Breast epithelium (tissue), 4 donors: ENCODE measurements at places on chromosomes 4 and X. TPM values are rescaled to one million over a fixed set of nuclear protein-coding genes. Genes with fewer than 3 reads are reported as not detected.
A peak's percentile ranks its signal among the peaks of the same experiment; 100 is the strongest.

The LRP2BP gene
- 2.3 TPM for total RNA-seq

The TCEAL7 gene
- total RNA-seq, result 2.9 TPM

The GLUD2 gene
- 4.0 TPM for total RNA-seq

The SPIN2A gene
- total RNA-seq, result 0.73 TPM

The TBC1D9 gene
- 195 TPM for total RNA-seq

The CLGN gene
- 5.2 TPM for total RNA-seq

The REELD1 gene
- 0.73 TPM for total RNA-seq

DNA sequence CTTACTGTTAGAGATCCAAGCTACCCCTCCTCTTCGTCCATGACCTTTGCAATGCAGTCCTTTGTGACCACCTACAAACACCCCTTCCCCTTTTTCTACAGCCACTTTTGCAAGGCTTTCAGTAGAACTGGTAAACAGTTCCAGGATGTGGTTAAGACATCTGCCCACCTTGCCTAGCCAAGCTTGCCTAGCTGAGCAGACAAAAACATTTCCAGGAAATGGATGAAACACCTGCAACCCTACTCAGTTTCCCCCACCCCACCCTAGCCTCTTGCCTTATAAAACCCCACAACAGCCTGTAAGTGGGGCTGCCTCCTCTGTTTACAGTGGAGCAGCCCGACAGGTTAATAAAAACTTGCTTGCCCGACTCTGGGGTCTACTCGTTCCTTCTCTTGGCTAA lies 133.8 kb downstream of the ZC4H2 start:
- H3K27me3 ChIP-seq, result peaks cover 12% of the 10 kb centered on the region
- H3K36me3 ChIP-seq, result no peaks in the 10 kb centered on the region
- H3K27ac ChIP-seq, result no peak overlapping the region
- no peak overlapping the region for H3K4me3 ChIP-seq
- DNase-seq, result no peak
- no peaks in the 10 kb centered on the region for H3K4me1 ChIP-seq

- H3K27me3 ChIP-seq, result no peaks in the 10 kb centered on the region
- no peak overlapping the region for H3K4me3 ChIP-seq
- no peak overlapping the region for H3K27ac ChIP-seq
- DNase-seq, result no peak
Measured at GRCh38 chr4:41853973-41854372, 81.3 kb upstream of the TMEM33 start.

DNA sequence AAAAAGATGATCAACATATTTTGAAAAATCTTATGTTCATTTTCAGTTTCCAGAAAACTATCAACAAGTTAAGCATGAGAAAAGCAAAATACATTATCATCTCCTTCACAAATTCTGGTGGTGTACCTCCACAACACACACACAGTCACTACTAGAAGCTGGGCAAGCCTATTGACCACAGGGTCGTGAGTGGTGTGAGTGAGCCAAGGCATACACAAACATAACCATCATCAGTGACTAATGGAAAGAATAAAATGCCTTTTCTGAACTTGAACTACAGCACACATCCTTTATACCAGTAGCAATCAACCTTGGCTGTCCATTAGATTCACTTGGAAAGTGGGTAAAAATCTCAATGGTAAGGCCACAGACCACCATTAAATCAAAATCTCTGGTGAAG lies 180.2 kb downstream of the FAM47B start:
- H3K4me1 ChIP-seq, result no peaks in the 10 kb centered on the region
- no peaks in the 10 kb centered on the region for H3K36me3 ChIP-seq
- H3K27ac ChIP-seq, result no peak overlapping the region
- DNase-seq, result no peak
- no peak overlapping the region for H3K4me3 ChIP-seq
- no peaks in the 10 kb centered on the region for H3K27me3 ChIP-seq

- H3K4me3 ChIP-seq, result no peak overlapping the region
- H3K27ac ChIP-seq, result no peak overlapping the region
- no peaks in the 10 kb centered on the region for H3K27me3 ChIP-seq
- no peak for DNase-seq
- no peaks in the 10 kb centered on the region for H3K4me1 ChIP-seq
Measured at GRCh38 chr4:82648356-82648755, 86.6 kb upstream of the TMEM150C start.

DNA sequence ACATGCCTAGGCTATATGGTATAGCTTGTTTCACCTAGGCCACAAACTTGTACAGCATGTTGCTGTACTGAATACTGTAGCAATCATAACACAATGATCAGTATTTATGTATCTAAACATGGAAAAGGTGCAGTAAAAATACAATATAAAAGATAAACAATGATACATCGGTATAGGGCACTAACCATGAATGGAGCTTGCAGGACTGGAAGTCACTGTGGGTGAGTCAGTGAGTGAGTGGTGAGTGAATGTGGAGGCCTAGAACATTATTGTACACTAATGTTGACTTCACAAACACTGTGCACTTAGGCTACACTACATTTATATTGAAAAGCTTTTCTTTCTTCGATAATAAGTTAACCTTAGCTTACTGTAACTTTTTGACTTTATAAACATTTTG lies 45.6 kb upstream of the ANK2 start:
- no peaks in the 10 kb centered on the region for H3K4me1 ChIP-seq
- H3K27me3 ChIP-seq, result no peaks in the 10 kb centered on the region
- no peak overlapping the region for H3K27ac ChIP-seq
- H3K36me3 ChIP-seq, result no peaks in the 10 kb centered on the region

- H3K4me3 ChIP-seq, result no peak overlapping the region
- H3K27me3 ChIP-seq, result peaks cover 13% of the 10 kb centered on the region
- no peak for DNase-seq
Measured at GRCh38 chrX:150913511-150913910, 15.0 kb upstream of the CD99L2 start.

- H3K27ac ChIP-seq, result no peak overlapping the region
- DNase-seq, result no peak
- H3K36me3 ChIP-seq, result no peaks in the 10 kb centered on the region
- H3K4me3 ChIP-seq, result no peak overlapping the region
- no peaks in the 10 kb centered on the region for H3K27me3 ChIP-seq
- H3K4me1 ChIP-seq, result no peaks in the 10 kb centered on the region
Measured at GRCh38 chr4:136643416-136643815, 888.9 kb downstream of the PCDH18 start.

GRCh38 chrX:11537141-11537540 lies 128.6 kb downstream of the ARHGAP6 start:
- H3K4me3 ChIP-seq, result no peak overlapping the region
- no peaks in the 10 kb centered on the region for H3K4me1 ChIP-seq
- no peak for DNase-seq

- no peak for DNase-seq
- H3K27ac ChIP-seq, result no peak overlapping the region
- H3K4me3 ChIP-seq, result no peak overlapping the region
- H3K27me3 ChIP-seq, result no peaks in the 10 kb centered on the region
- no peaks in the 10 kb centered on the region for H3K36me3 ChIP-seq
- H3K4me1 ChIP-seq, result no peaks in the 10 kb centered on the region
Measured at GRCh38 chr4:24937176-24937916, 24.5 kb upstream of the CCDC149 start.

GRCh38 chr4:152588869-152589268 lies 53.0 kb upstream of the FBXW7 start:
- no peaks in the 10 kb centered on the region for H3K27me3 ChIP-seq
- no peaks in the 10 kb centered on the region for H3K36me3 ChIP-seq

DNA sequence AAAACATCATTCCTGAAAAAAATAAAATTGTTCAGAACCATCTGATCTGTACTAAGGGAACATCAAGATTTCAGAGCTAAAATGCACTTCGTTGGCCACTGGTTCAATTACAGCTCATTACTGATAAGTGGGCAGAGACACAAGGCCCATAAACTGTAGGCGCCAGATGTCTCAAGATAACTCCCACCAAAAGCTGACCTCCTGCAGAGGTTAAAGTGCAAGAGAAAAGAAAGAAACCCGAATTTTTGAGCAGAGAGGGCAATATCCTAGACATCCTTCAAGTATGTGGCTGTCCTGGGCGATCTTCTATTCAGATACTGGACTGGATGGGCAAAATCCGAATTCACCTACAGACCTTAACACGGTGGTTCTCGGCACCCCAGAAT lies 660 bp downstream of the GEMIN8 start:
- H3K27ac ChIP-seq, result peak overlapping the region; percentile 87
- no peaks in the 10 kb centered on the region for H3K36me3 ChIP-seq
- peak overlapping the region; percentile 77 for H3K4me3 ChIP-seq
- no peaks in the 10 kb centered on the region for H3K4me1 ChIP-seq

- no peak overlapping the region for H3K27ac ChIP-seq
- no peak overlapping the region for H3K4me3 ChIP-seq
- no peaks in the 10 kb centered on the region for H3K27me3 ChIP-seq
- H3K4me1 ChIP-seq, result no peaks in the 10 kb centered on the region
- H3K36me3 ChIP-seq, result no peaks in the 10 kb centered on the region
- DNase-seq, result no peak
Measured at GRCh38 chr4:105014234-105014633, 132.4 kb upstream of the TET2 start.

- no peak overlapping the region for H3K27ac ChIP-seq
- no peaks in the 10 kb centered on the region for H3K36me3 ChIP-seq
- no peaks in the 10 kb centered on the region for H3K27me3 ChIP-seq
- no peak for DNase-seq
- H3K4me1 ChIP-seq, result no peaks in the 10 kb centered on the region
- no peak overlapping the region for H3K4me3 ChIP-seq
Measured at GRCh38 chrX:123088331-123088730, 95.7 kb upstream of the GRIA3 start.

DNA sequence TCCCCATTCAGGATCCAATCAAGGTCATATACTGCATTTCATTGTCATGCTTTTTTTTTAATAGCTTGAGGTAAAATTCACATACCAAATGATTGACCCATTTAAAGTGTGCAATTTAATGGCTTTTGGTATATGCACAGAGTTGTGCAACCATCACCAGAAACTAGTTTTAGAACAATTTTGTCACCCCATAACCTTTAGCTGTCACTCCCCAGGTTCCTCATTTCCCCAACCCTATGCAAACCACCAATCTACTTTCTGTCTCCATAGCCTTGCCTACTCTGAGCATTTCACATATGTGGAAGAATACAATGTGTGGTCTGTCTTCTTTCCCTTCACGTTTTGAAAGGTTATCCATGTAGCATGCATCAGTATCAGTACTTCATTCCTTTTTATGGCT lies 1.4 kb upstream of the SMAD1 start:
- no peak overlapping the region for H3K4me3 ChIP-seq
- no peaks in the 10 kb centered on the region for H3K27me3 ChIP-seq
- no peak for DNase-seq
- no peaks in the 10 kb centered on the region for H3K36me3 ChIP-seq
- no peak overlapping the region for H3K27ac ChIP-seq

DNA sequence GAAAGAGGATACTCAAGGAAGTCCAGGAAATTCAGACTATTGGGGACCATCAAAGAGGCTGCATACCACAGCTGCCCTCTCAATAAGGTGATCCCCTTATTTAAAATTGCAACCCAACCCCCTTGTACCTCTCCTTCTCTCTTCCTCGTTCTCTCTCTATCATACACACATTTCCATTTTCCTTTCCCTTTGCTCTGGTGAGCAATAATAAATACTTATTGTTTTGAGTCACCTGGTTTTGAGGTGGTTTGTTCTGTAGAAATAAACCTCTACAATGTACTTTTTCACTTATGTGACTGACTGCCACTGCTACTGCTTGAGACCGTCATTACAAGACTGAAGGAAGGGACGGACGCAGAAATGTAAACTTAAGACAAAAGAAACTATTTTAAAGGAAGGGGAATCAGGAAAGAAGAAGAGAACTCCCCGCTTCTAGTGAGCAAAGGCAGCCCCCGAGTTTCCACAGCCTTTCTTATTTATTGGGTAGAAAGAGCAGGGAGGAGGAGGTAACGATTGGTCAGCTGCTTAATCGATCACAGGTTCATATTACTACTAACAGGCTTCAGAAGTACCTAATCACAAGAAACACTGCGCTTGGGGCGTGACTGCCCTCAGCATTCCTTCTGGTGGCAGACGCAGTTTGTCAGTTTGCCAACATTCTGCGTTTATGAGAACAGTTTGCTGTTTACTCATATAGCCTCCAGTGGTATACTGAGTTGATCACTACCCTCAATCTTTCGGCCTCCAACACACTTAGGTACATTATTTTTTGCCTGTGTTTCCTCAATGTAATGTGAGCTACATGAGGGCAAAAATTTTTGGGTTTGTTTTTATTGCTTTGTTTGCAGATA lies 16.9 kb upstream of the TMEM165 start:
- H3K4me3 ChIP-seq, result no peak overlapping the region
- DNase-seq, result peak; percentile 66
- no peaks in the 10 kb centered on the region for H3K27me3 ChIP-seq
- H3K4me1 ChIP-seq, result no peaks in the 10 kb centered on the region
- no peaks in the 10 kb centered on the region for H3K36me3 ChIP-seq
